ENCODE measurements at places on chromosomes 5 and 9. TPM values are rescaled to one million over a fixed set of nuclear protein-coding genes. Genes with fewer than 3 reads are reported as not detected.

DNA sequence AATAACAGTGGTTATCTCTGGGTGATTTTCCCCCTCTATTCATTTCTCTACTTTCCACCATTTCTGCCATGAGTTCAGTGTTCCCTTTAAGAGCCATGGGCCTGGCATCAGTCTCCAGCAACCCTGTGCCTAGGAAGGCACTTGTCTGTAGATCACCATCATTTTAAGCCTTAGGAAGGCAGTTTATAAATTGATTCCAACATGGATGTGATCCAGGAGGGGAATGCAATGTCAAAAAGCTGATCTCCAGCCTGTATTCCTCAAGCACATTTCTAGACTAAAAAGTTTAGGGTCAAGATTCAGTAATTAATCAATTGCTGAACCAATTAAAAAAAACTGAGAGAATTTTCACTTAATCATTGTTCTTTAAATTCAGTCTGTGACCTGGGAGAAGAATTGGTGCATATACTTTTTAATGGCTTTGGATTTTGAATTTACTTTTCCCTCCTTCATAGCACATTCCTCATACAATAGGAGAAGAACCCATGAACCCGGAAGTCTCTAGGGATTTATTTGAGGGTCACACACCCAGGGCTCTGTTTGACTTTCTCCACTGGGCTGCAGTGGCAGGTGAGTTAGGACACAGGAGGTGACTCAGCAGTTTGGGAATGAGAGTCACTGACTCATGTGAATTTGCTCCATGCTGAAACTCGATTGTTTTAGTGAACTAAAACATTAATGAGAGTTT, 6.1 kb upstream of the ERMP1 start:
- no peak overlapping the region for H3K27ac ChIP-seq
- H3K36me3 ChIP-seq = no peaks in the 10 kb centered on the region
- H3K4me1 ChIP-seq = peaks cover 21% of the 10 kb centered on the region
- H3K27me3 ChIP-seq = no peaks in the 10 kb centered on the region
- H3K4me3 ChIP-seq = no peak overlapping the region

DNA sequence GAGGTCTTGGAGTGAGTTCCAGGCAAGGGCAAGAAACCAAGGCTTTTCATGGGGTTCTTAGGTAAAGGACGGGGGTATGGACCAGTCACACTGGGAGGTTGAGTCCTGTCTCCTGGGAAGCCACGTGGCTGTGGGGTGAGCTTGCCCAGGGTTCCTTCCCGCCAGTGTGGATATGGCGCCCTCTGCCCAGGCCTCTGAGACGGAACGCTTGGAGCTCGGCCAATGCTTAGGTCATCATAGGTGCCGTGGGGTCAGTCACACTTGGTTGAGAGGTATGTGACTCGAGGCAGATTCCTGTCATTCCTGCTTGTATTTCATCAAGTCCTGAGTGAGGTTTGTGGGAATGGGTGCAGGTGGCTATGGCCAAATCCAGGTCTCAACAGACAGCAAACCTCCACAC, 46.2 kb downstream of the TENT4A start:
- peaks cover 7% of the 10 kb centered on the region for H3K36me3 ChIP-seq
- H3K4me1 ChIP-seq = no peaks in the 10 kb centered on the region
- peak; percentile 53 for DNase-seq
- H3K27me3 ChIP-seq = no peaks in the 10 kb centered on the region
- no peak overlapping the region for H3K27ac ChIP-seq
- no peak overlapping the region for H3K4me3 ChIP-seq

DNA sequence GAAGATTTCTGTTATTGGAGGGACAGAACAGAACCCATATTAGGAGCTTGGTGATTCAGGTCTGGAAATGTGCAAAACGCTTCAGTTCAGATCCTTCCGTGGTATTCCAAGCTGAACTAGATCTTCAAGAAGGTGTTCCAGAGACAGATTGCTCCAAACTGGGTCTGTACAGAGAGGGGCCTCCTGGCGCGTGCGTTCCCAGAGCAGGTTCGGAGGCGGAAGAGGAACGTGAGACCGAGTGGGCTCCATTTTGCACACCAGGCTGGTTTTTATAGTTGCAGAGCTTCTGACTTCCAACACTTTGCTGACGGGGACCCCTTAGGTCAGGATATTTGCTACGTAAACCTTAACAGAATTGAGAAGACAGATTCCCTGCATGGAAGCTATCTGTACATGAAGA, 16.7 kb upstream of the RPL26L1 start:
- no peaks in the 10 kb centered on the region for H3K27me3 ChIP-seq
- H3K36me3 ChIP-seq = peaks cover 12% of the 10 kb centered on the region
- H3K27ac ChIP-seq = no peak overlapping the region
- no peak for DNase-seq

DNA sequence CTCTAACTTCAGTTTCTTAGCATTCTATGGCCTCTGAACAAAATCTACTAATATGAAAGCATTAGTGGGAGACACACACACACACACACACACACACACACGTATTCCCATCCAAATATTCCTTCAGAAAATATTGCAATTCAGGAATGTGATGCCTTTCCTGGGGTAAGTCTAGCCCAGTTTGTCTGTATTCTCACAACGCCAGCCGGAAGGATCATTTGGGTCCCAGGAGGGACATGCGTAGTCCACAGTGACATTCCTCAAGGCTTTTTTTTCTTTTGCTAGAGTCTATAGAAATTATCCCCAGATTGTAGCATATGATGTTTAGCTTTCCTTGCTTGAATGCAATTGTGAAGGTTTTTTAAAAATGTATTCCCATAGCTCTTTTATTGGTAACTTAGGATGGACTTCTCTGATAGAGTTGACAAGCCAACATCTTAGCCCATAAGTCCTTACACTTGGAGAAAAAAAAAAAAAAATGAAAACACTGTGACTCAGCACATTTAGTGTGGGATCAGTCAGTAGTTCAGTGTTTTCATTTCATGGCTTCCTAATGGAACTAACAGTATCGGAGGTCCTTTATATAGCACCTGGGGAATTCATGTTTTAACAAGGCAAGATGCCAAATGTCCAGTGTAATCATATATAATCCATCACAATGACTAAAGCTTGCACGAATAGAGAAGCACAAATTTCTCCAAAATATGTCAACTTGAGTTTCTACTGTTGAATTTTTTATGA, 316.5 kb downstream of the DIRAS2 start:
- no peak overlapping the region for H3K27ac ChIP-seq
- H3K27me3 ChIP-seq = peaks cover 3% of the 10 kb centered on the region
- H3K36me3 ChIP-seq = no peaks in the 10 kb centered on the region
- DNase-seq = no peak

GRCh38 chr5:81639556-81639955, 111.3 kb downstream of the SSBP2 start:
- no peak overlapping the region for H3K4me3 ChIP-seq
- H3K36me3 ChIP-seq = no peaks in the 10 kb centered on the region
- no peaks in the 10 kb centered on the region for H3K4me1 ChIP-seq
- no peak overlapping the region for H3K27ac ChIP-seq
- DNase-seq = no peak

DNA sequence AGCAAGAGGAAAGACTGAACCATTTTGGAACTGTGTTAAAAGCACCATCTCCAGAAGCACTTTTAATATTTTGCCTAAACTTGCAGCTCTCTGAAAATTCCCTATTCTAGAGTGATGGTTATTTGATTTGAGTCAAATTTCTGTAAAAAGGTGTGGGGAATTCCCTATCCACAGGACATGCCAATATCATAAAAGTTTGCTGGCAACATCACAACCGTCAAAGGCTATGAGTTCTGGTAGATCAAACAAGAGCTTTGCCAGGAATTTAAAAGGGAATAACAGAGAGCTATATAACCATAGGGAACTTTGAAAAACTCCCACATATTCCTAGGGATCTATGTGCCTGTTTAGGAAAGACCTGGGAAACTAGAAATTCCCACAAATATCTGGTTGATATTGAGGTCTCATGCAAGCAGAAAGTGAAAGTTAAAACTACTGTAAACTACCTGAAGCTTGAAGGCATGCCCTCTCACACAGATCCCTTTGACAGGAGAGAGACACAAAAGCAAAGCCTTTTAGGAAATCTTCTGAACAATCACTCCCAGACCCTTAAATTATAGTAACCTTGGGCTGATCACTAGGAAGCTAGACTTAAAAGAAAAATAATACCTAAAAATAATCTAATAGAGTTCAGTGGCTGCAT, 549.9 kb downstream of the ANXA1 start:
- H3K36me3 ChIP-seq = no peaks in the 10 kb centered on the region
- H3K4me3 ChIP-seq = no peak overlapping the region
- H3K4me1 ChIP-seq = no peaks in the 10 kb centered on the region
- H3K27ac ChIP-seq = no peak overlapping the region
- H3K27me3 ChIP-seq = no peaks in the 10 kb centered on the region
- no peak for DNase-seq

DNA sequence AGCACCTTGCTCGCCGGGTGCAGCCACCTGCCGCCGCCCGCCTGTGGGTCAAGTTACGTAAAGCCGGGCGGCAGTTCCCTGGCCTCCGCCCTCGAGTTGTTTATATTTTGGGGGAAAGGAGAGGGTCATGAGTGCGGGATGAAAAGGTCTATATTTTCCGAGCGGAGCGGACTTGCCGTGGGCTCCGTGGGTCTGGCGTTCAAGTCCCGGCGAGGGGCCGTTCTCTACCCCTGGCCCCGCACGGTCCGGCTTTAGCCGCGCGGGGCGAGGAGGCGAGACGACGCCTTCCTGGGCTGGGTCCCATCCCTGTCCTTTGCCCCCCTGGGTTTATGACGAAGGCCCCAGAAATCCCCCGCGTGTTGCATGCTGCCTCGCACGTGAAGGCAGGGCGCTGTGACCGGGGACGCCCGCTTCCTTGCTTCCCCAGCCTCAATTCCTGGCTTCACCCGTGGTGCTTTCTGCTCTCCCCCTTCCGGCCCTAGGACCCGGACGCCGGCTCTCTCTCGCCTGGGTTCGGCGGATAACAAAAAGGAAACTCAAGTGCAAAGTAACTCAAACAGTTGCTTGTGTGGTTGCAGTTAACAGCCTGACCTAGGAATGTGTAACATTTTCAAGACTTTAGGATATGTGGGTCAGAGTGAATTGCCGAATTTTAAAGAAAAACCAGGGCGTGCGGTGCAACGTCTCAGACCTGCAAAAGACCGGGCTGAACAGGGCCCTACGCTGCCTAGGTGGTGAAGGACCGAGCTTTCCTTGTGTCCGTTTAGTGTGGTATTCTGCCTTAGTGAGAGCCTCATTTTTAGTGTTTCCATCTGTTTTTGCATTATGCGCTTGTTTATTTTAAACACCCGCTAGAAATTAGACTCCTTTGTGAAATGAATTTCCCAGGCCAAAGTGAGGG, 810 bp downstream of the VPS13A start:
- H3K4me1 ChIP-seq = peaks cover 17% of the 10 kb centered on the region
- peak; percentile 42 for DNase-seq
- H3K4me3 ChIP-seq = peak overlapping the region; percentile 38
- no peaks in the 10 kb centered on the region for H3K36me3 ChIP-seq

DNA sequence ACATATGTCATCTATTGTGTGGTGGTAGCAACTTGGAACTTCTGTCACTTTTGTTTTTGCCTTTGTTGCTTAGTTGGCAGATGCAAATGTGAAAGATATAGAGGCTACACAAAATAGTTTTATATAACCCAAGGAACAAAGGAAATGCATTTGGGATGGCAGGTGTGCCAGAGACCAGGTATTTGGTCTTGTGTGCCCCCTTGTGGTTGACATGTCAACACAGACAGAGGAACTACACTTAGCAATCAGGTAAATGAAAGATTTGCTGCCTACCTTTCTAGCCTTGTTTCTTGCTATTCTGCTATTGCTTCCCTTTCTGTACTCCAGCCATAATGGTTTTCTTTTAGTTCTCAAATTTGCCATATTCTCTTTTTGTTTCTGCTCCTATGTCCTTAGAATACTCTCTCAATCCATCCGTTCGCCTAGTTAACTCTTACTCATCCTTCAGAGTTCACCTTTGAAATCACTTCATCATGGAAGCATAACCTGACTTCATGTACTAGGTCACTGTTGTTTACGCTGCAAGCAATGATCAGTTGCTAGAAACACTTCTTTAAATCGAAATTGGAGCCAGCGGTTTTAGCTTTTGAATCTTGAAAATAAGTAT, 119.5 kb downstream of the TRPM3 start:
- no peak overlapping the region for H3K4me3 ChIP-seq
- no peaks in the 10 kb centered on the region for H3K27me3 ChIP-seq
- peak; percentile 62 for DNase-seq
- no peaks in the 10 kb centered on the region for H3K4me1 ChIP-seq

DNA sequence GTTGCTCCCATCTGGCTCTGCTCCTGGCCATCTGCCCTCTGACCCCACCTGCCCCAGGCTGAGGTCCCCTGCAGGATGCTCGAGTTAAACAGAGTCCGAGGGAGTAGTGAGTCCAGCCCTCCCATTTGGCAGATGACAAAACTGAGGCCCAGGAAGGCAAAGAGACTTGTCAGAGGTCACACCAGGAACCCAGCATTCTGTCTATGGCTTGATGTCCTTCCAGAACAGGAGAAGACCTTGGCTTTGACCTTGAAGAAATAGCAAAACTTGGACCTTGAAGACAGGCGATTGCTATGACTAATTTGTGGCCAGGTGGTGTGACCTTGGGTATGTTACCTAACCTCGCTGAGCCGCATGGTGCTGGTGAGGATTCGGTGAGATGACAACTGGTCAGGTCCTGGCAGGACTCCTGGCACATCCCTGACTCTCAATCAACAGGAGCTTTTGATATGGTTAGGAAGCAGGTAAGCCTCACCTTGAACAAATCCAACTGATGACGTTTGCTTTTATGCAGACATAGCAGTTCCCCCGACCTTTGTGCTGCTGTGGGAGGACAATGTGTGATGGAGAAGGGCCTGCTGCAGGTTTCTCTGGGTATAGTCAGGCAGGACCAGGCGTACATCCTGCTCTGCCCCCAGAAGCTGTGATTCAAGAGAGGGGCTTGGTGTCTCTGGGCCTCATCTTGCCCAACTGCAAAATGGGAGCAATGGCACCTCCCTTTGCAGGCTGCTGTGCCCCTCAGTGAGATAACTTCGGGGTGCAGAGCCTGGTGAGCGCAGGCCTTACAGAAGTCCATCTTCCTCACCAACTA, 198.7 kb downstream of the C9orf50 start:
- peak overlapping the region; percentile 3 for H3K27ac ChIP-seq
- no peak overlapping the region for H3K4me3 ChIP-seq
- H3K27me3 ChIP-seq = no peaks in the 10 kb centered on the region
- DNase-seq = no peak
- H3K4me1 ChIP-seq = no peaks in the 10 kb centered on the region

DNA sequence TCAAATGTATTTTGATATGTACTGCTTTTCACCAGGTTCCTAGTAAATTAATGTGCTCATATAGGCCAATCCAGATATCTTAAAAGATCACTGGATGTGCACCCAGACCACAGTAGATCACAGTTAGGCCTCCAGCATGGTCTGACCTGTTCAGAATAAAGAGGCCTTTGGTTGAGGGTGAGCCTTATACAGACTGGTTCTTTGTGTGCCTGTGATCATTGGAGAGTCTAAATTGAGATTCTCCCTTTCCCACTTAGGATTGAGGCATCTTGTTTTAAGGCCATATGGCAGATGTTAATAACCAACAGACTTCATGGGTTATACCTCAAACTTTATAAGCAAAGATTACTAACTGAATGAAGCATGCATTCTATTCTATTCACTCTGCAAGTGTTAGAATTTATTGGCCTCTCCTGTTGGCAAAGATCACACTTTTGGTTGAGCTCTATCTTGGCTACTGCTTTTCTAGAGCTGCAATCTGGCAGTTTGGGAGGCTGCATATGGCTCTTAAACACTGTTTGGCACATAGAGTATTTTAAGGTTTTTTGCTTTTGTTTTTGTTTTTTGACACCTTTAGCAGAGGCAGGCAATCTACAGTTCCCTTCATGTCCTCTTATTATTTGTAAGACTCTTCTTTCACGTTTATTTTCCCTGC, 8.5 kb downstream of the CHSY3 start:
- no peaks in the 10 kb centered on the region for H3K4me1 ChIP-seq
- DNase-seq = no peak
- no peaks in the 10 kb centered on the region for H3K27me3 ChIP-seq
- H3K27ac ChIP-seq = no peak overlapping the region
- no peaks in the 10 kb centered on the region for H3K36me3 ChIP-seq

The PIP5K1B gene
- total RNA-seq = 3.6 TPM

The SHC3 gene
- total RNA-seq = 6.9 TPM

The ANXA2R gene
- total RNA-seq = 0.99 TPM

The WDR38 gene
- not detected for total RNA-seq

Measured in body of pancreas (tissue), 4 donors.